ENCODE measurements at places on chromosomes 3 and 15. TPM values are rescaled to one million over a fixed set of nuclear protein-coding genes. Genes with fewer than 3 reads are reported as not detected.

BSN gene
- 0.27 TPM for total RNA-seq

GRCh38 chr15:94230883-94231722 is at the start of gene MCTP2:
TSS of gene MCTP2 (plus strand) at chr15:94231561. CDS start at chr15:94298266, 66,705 bp downstream.
- peak; percentile 37 for DNase-seq

CCDC191 gene
- 4.2 TPM for total RNA-seq

DNA sequence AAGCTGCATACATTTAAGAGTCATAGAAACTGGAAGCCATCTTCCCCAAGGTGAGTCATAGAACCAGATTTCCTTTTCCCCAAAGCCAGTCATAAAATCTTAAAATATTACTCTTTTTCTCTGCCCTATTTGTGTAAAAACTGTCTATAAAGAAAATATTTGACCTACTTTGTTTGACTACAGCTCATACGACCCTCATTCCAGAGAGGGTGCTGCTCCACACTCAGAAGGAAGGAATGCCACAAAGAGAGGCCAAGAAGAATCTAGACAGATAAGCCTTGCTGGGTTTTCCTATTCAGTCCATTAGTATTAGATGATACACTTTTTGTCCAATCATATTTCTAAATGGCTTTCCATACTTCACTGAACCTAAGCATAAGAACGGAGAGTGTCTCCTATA is 671.6 kb upstream of the SGO1 start:
- no peak for DNase-seq

GRCh38 chr3:191087391-191087790 is 111.7 kb upstream of the OSTN start:
- peak; percentile 25 for DNase-seq

GRCh38 chr3:193292386-193292785 is 51.4 kb downstream of the PLAAT1 start:
- no peak for DNase-seq

- DNase-seq, result no peak
These were observed 284.4 kb upstream of the WNT5A start for GRCh38 chr3:55771503-55771902.

GRCh38 chr15:33735637-33736247 is 232.6 kb upstream of the CHRM5 start:
- peak; percentile 54 for DNase-seq

All from fibroblast of the aortic adventitia (primary cell).